ENCODE measurements at places on chromosomes 1 and 21.

GRCh38 chr1:71717186-71717585 lies 565.2 kb downstream of the NEGR1 start:
- no peak for DNase-seq

DNA sequence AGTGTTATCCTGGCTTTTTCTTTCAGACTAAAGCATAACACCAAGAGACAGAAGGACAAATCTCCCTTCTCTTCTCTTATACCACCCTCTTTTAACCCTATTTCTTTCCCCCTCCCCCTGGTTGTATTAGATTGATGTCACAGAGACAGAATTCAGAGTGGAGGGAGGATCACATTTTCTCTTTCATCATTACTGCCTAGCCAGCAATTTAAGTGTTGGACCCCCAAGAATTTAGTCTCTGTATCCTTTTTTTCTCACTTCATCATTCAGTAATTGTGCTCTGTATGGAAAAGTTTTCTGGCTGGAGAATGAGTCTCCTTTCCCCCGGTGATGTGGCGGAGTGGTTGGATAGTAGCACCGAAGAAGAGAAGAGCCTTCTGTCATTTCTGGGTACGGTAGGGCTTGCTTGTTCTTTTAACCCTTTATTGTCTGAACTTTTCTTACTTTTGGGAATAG lies 124.8 kb downstream of the CLEC20A start:
- DNase-seq = no peak

DNA sequence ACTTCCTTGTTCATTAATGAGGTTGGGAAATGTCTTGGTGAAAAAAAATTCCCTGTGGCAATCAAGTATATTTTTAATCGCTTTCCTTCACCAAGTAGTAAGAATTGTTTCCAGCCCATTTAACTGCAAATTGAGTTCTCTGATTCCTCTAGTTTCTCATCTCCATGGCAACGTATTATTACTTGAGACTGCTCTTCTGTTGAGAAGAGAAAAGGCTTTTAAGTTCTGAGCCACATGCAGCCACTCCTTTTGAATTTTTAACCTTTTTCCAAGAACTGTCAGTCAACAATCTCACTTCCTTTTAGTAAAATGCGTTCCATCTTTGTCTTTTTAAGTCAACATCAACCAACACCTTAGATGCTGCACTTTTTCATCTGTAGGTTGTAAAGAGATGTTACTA lies 75.7 kb upstream of the KIAA1614 start:
- DNase-seq = no peak

- DNase-seq = no peak
These were observed 48.6 kb upstream of the GPR52 start for GRCh38 chr1:174399211-174399610.

All from GM12891 (cell line).